Right renal cortex interstitium (tissue), 3 donors: ENCODE measurements at places on chromosomes 2 and 18. TPM values are rescaled to one million over a fixed set of nuclear protein-coding genes. Genes with fewer than 3 reads are reported as not detected.

GRCh38 chr2:64015391-64015790, 3.8 kb downstream of the VPS54 start:
- DNase-seq, result no peak

DNA sequence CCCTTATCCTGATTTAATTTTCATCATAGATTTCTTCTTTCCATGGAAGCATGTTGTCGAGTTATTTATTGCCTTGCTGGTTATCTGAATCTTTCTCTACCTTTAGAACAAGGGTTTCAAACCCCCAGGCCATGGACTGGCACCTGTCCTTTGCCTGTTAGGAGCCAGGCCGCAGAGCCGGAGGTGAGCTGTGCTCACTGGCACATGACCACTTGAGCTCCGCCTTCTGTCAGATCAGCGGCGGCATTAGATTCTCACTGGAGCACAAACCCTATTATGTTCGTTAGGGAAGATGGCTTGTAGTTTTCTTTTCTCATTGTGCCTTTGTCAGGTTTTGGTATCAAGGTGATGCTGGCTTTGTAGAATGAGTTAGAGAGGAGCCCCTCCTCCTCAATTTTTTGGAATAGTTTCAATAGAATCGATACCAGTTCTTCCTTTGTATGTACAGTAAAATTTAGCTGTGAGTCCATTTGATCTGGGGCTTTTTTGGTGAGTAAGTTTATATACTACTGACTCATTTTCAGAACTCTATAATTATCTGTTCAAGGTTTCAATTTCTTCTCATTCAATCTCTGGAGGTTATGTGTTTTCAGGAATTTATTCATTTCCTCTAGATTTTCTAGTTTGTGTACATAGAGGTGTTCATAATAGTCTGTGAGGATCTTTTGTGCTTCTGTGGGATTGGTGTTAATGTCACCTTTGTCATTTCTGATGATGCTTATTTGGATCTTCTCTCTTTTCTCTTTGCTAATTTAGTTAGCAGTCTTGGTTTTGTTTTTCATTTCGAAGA, 668.0 kb upstream of the FAM98A start:
- DNase-seq, result no peak

- DNase-seq, result no peak
These were observed 134.2 kb downstream of the FOXI3 start for GRCh38 chr2:88318071-88318955.

DNA sequence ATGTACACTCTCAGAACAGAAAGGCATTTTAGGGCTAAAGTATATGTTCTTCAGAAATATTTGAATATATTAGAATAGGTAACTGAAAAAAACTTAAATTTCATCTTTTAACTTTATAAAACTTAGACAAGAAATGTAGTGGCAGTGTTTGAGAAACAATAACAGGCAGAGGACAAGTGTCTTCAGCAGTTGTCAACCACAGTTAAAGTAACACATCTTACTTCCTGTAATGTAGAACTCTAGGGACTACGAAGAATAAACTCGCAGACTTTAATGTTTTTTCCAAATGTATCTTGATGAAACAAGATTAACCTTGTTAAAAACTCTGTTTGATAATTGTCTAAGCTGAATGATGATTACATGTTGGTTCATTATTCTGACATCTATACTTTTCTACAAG, 50.7 kb downstream of the RMDN2 start:
- DNase-seq, result no peak

- DNase-seq, result no peak
These were observed 208.1 kb downstream of the IKZF2 start for GRCh38 chr2:212943351-212943750.

DNA sequence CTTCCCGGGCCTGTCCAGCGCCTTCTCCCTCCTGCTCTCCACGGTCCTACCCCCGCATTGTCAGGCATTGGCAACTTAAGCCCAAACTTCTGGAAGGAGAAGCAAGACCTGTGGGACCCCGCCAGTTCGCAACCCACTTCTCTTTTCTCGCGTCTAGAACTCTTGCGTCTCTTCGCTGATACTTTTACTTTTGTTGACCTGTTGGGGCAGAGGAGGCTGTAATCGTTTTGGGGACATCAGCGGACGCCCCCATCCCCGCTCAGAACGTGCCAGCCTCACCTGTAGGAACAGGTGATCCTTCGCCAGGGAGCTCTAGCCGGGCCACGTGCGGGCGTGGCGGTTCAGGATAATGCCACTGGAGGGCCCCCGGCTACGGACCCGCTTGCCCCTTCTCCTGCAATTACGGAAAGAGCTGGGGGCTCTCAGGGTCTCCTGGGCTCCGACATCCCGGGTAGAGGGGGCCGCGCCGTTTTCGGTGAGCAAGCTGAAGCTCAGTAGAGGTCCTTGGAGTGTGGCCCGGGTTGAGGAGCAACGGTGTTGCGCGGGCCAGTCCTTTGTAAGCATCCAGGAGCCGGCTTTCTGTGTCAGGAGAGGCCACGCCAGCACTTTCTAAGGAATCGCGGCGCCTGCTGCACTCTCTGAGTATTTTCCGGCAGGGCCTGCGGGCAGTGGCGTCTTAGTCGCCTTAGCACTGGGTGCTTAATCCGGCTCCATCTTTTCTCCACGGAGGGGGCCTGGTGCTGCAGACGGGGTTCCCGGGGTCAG, 1.6 kb downstream of the MTCL1 start:
- DNase-seq, result peak; percentile 39

DNA sequence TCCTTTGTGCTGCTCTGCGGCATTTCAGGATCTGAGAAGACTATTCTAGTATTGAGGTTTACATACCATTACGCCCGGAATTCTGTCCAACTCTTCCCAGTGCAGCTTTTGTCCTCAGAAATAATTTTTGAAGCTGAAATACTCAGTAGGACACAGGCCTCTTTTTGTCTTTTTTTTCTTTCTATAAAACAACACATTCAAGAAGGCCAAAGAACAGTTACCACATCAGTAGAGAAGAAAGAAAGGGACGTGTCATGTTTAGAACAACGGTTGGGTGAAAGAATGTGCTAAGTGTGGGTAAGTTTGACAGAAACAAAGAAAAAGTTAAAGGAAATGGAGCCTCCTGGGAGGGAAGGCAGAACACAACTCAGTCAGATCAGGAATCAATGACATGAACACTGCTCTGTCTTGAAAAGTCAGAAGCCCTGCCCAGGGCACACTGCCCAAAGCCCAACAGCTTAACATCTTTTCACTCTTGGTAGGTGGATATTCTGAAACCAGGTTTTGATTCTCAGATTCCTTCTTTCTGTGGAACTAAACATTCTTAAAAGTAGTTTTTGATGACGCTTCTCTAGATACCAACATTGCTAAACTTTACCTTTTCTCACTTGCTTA, 198.6 kb upstream of the CWC22 start:
- DNase-seq, result no peak

- DNase-seq, result no peak
These were observed 194.9 kb downstream of the MCFD2 start for GRCh38 chr2:46720592-46721185.

- no peak for DNase-seq
These were observed 75.7 kb downstream of the ADD2 start for GRCh38 chr2:70692256-70692655.

GRCh38 chr2:19868701-19869580, 32.8 kb downstream of the TTC32 start:
- no peak for DNase-seq

GRCh38 chr2:75003773-75004172, 45.3 kb downstream of the POLE4 start:
- DNase-seq, result no peak

The GDF7 gene
- 4.0 TPM for polyA plus RNA-seq

The MATN3 gene
- 3.7 TPM for polyA plus RNA-seq

The SOX11 gene
- 17.2 TPM for polyA plus RNA-seq

The RPRM gene
- 2.7 TPM for polyA plus RNA-seq

The CLEC4F gene
- polyA plus RNA-seq, result not detected
